BE2C (cell line): ENCODE measurements at places on chromosomes 1 and 21.

DNA sequence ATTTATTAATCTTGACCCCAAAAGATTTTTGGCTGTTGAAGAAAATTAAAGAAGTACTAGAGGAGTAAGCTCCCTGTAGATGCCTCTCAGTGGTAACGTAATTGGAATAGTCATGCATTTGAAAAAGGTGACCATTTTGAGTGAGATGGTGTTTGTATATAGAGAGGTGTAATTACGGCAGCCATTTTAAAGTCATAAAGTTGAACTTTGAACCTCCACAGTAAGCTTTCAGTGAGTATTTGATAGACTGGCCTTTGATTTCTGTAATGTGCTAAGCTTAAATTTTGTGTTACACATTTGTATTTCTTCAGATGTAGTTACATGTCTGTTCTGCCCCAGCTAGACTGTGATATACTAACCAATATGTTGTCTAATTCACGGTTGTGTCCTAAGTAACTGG lies 21.5 kb upstream of the TMCO2 start:
- no peak for DNase-seq

DNA sequence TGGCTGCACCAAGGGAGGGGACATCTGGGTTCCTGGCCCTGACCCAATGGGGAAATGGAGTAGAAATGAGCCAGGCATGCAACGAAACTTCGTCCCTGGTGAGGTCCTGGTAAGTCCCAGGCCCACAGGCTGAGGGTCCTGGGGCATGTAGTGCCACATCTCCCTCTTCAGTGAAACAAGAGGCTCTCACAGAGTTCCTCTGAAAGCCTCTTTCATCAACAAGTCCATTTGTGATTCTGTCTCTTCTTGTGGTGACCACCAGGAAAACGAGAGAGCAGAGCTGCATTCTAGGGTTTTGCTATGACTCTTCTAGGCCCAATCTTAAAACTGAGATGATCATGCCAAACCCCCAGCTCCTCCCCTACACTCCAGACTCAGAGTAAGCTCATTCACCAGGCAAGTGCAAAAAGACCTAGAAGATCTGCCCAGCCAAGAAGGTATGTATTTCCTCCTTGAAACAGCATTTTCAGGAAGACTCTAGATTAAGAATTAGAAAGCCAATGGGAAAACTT lies 24.3 kb upstream of the RNF220 start:
- no peak for DNase-seq

DNA sequence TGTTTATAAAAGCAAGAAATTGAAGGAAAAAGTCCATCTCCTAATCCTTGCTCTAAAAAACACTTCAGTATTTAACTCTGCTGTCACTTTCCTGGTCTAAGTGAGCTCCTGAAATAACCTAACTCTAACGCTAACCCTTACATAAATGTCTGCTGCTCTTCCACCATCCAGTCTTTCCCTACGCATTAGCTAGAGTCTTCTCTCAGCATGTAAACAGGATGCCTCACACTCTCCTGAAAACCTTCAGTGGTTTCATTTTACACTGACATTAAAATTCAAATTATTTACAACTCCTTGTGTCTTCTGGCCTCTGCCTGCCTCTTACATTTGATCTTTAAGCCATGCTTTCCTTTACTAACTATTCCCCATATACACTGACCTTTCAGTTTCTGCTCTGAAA lies 697.6 kb upstream of the CXADR start:
- DNase-seq, result no peak

DNA sequence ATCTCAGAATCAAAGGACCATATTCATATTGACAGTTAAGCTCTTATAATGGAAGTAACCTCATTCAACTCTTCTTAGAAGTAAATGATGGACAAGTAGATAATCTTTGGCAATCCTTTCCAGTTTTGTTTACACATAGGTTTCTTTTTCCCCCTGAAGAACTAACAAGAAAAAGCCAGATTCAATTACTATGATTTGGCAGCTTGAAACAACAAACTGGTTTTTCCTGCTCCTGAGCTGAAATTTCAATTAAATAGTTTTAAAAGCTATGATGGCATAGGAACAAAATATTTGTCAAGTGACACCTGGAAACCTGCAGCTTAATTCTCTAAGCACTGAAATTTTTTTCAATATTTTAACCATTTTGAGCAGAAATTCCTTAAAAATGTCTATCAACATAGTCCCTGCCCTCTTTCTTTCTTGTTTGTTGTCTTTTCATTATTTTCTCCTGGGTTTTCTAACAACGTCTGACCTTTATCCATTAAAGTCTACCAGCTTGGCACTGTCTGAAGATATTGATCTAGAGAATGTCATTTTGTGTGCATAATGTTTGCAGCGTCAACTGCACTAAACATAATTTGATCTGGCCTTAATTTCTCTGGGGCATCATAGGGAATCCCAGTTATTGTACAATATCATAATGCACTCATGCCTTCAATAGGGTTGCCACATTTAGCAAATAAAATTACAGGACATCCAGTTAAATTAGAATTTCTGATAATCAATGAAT lies 4.0 kb upstream of the SLC35A3 start:
- DNase-seq, result no peak

DNA sequence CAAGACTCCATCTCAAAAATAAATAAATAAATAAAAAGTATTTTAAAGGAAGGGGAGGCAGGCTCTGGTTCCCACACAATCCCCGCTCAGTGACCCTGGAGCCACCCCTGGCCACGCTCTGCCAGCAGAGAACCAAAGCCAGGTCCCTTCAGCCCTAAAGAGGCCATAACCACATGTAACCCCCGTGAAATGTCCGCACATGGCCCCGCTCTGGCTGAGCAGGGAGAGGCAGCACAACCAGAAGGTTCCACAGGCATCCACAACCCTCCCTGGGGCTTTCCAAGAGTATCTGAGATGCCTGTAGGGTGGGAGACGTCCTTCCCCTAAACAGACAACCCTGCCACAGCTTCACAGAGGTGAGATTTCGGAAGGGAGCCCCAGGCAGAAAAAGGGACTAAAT lies 1.4 kb upstream of the ARF1 start:
- no peak for DNase-seq

GRCh38 chr1:165893507-165893906 lies 66.1 kb downstream of the UCK2 start:
- DNase-seq, result no peak

DNA sequence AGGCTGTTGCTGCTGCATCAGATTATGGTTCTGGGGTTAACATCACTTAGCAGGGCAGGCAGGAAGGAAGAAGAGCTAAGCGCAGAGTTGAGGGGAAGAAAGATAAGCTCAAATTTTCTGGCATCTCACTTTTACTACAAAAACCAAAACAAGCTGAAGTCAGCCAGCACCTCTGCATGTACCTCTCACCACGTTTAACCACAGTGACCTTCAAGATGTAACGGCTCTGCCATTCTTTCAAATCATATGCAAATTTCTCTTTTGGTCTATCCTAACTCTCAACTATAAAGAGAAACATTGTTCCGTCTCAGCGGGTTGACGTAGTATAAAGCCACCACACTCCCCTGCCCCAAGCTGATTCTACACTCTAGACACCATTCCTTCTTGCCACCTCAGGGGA lies 154.4 kb downstream of the OMA1 start:
- no peak for DNase-seq

GRCh38 chr1:156001021-156001661 lies 19.6 kb downstream of the SSR2 start:
- no peak for DNase-seq
